ENCODE measurements at places on chromosomes 1 and 21.

GRCh38 chr1:79089946-79090345 is 83.4 kb upstream of the ADGRL4 start:
- DNase-seq, result no peak

DNA sequence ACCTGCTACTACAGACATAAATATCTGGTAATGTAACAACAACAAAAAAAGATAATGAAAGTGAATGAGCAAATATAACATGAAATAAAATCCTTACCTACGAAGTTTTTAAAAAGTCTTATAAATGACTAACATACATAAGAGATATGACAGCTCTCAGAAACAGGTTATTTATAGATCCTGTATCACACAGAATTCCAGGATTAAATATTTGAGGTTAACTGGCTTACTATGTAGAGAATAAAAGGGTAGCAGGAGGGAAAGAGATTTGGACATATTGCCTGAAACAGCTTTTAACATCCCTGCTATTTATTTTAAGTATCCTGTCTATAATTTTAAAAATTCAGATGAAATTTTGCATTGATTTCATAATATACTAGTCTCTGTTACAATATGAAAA is 16.3 kb downstream of the MYSM1 start:
- no peak for DNase-seq

GRCh38 chr1:9143250-9143649 is 14.3 kb upstream of the GPR157 start:
- no peak for DNase-seq

DNA sequence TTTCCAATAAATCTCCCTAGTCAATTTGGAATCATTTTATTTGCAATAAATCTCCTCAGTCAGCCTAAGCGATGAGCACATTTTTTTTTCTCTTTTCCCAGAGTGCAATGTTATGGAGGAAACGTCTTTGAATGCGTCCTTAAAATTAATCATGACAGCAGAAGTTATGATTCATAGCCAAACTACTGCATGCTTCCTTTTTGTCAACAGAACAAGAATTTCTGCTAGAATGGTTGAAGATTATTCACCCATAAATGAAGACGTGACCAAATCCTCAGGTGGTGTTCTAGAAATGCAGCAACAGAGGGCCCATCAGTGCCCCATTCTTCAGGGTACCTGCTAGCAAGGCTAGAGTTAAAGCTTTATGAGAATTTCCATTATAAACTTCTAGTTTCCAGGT is 407.9 kb upstream of the PKN2 start:
- no peak for DNase-seq

GRCh38 chr21:14273736-14274538 is 58.0 kb downstream of the RBM11 start:
- DNase-seq, result no peak

DNA sequence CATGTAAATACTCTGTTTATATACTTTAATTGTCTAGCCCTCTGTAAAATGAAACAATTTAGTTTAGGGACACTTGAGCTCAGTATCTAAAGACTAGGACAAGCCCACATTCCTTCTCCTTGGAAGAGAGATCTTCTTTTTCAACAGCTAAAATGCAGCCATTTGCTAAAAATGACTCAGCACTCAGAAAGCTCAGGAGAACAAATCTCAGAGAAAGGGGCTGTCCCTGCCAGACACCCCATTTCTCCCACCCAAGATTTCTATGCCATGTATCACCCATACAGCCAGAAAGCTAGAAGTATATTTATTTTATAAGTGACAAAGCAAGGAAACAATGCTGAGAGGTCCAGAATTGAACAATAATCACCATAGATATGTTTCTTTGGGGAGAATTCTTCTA is 23.2 kb upstream of the PRDX6 start:
- DNase-seq, result no peak

- no peak for DNase-seq
Measured at GRCh38 chr1:25392841-25393240, 27.8 kb downstream of the RHCE start.

DNA sequence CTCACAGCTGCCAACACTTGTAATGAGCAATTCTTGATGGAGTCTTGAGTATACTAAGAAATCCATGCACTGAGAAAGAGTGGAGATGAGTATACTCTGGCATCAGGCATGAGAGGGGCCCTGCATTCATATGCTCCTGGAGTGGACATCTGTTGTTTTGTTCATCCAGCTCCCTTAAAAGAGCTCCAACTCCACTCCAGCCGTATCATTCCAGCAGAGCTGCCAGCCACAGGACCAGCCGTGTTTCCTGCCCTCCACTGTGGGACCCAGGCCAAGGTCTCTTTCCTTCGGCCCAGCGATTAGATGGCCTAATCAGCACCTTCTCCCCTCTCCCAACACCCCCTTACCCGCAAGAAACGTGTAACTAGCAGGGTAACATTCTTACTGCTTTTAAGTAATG is 144.5 kb downstream of the OMA1 start:
- no peak for DNase-seq

DNA sequence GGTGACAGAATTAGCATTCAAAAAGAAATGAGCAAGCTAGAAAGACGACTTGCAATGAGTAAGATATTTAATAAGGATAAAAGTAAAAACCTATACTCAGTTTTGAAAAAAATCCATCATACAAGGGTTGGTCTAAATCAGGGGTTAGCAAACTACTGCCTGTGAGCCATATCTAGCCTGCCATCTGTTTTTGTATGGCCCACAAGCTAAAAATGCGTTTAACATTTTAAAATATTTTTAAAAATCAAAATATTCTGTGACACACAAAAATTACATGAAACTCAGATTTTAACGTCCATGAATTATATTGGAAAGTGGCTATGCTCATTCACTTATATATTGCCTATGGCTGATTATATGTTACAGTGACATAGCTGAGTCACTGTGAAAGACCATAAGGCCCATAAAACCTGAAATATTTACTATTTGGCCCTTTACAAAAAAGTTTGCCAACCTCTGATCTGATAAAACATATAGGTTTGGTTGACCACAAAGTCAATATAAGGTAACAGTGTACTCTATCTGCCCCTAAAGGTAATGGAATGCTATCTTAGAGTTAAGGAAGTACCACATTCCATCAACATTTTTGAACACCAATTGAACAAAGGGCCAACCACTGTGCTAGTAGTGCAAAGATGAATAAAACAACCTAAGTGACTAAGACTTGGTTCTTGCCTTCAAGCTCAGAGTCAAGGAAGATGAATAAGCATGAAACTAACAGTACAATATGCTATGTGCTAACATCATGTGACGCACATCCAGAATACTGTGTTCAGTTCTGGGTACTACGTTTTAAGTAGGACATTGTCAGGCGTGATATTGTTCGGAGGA is 3.2 kb downstream of the IFT25 start:
- no peak for DNase-seq

GRCh38 chr1:35573198-35574124 is at the start of gene TFAP2E:
TFAP2E (plus strand) TSS chr1:35573314; CDS start chr1:35573578, 264 bp downstream.
- DNase-seq, result no peak

DNA sequence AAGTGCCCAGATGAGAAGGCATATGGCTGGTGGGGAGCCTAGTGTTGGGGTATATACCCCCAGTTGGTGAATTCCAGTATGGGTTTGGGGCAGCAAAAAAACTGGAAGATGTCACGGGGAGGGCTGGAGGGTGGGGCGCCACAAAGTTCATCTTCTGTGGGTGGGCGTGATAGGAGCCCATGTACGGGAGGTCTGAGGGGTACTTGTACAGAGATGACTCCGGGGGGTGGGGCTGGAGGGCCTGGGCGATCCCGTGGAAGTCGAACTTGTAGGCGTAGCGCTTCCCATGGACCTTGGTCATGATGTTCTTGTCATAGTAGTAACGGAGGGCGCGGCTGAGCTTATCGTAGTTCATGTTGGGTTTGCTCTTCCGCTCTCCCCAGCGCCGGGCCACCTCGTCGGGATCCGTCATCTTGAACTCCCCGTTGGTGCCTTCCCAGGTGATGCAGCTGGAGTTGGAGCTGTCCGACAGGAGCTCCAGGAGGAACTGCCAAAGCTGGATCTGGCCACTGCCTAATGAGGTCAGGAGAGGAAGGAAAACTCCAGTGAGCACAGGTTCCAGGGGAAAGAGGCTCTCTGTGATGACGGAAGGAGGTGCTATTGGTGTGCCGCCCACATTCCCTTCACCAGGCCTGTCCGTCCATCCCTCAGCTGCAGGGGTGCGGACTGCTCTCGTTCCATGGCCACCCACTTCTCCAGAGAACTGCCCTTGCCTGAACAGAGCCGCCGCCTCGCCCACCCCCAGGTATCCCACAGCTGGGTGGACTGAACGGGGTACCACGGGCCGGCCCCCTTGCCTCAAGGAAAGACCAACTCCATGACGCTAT is 114.7 kb downstream of the ERG start:
- DNase-seq, result no peak

- DNase-seq, result no peak
Measured at GRCh38 chr1:76830373-76830772, 36.9 kb upstream of the ST6GALNAC5 start.

DNA sequence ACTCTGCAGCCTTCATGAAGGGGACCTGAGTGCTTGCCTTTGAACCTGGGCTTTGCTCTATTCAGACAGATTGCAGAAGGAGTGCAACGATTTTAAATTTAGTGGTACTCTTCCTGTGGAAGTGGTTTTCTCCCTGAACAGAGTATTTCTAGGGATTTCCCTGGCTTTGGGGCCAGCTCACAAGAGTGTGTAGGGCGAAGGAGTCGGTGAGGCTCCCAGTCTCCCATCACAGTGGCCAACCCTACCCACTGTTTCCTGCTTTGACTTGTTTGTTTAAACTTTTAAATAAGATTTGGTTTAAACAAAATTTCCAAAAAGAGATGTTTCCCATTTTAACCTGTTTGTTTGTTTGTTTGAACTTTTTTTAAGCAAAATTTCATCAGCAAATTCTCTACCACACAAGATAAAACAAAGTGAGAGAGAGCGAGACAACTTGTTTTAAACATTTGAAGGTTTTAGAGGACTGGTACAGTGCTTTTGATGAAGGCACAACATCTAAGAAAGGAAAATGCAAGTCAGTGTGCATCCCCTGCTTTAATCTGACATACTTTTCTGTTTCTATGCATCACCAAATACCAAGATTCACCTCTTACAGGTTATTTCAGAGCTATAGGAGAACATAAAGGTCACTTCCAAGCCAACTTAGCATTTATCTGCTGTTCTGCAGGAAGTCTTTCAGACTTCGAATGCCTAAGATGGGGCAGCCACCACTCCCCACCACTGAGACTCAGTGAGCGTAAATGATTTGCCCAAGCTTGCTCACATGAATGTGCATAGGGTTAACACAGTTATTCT is 6.6 kb downstream of the SELP start:
- no peak for DNase-seq

GRCh38 chr1:79982211-79982610 is 975.7 kb upstream of the ADGRL4 start:
- no peak for DNase-seq

DNA sequence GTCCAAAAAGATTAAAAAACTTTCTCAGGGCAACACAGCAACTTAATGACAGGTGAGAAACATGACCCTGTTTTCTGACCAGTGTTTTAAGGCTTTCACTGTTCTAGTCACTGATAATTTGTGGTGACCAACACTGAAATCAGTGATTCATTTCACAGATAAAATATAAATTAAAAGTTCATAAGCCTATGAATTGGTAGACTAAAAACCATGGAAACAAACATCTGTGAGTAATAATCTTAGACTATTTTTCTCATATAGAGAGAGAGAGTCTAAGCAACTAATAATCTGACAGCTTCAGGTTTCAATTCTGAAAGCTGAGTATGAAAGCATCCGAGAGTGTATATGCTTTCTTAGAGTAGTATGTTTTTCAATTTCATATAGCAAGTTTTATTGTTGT is 536.9 kb downstream of the ADGRL2 start:
- DNase-seq, result no peak

GRCh38 chr1:9345922-9346321 is 53.2 kb downstream of the SPSB1 start:
- no peak for DNase-seq

DNA sequence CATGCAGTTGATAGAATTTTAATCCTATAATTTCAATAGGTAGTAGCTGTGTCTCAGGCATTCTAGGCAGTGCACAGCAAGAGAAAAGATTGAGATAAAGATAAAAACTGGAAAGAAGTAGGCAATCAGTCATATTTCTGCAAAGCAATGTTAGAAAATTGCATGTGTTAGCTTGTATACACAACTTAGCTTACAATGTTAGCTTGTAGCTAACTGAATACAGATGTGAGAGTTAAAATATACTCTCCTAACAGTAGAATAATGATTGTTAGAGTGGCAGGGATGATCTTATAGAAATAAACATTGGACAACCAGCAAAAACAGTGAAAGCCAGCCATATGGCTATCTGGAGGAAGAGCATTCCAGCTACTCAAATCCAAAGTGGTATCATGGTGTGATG is 29.0 kb downstream of the PTPRC start:
- no peak for DNase-seq

DNA sequence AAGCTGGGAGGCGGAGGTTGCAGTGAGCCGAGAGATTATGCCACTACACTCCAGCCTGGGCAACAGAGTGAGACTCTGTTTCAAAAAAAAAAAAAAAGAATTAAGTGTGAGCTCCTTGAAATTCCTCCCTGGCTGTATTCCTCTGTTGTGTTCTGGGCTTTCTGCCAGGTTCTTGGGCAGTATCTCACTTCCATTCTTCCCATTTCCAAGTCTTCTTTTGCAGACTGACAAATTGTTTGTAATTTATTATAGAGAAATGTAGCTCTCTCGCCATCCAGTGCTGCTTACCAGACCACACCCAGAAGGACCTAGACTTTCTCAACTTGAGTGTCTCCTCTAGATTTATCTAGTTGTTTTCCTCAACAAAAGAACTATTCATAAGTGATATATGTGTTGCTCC is 105.0 kb upstream of the ADGRL2 start:
- no peak for DNase-seq

DNA sequence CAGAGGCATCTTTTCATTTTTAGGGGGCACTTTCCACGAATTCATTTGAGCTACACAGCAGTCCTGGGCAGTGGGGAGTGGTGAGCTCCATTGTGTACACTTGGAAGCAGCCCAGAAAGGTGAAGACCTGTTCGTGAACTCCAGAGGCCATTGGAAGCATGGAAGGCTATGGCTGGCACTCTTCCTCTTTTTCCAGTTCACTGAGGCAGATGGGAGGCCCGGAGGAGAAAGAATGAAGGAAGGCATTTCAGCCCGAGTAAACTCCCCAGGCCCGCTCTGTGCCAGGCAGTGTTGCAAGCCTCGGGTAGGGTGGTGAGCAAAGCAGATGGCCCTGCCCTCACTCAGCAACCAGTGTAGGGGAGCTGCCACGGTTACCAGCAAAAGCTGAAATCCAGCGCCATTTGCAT is 673 bp upstream of the DHCR24 start:
- no peak for DNase-seq

Data from activated CD4-positive, CD25-positive, alpha-beta regulatory T cell (primary cell).